Activated CD4-positive, alpha-beta T cell treated with anti-CD3 and anti-CD28 coated beads, Interleukin-2, amount 10 ng/mL, durations not matched to agents 7 days and 5 days (primary cell): ENCODE measurements at places on chromosomes 12 and 14. TPM values are rescaled to one million over a fixed set of nuclear protein-coding genes. Genes with fewer than 3 reads are reported as not detected.

DNA sequence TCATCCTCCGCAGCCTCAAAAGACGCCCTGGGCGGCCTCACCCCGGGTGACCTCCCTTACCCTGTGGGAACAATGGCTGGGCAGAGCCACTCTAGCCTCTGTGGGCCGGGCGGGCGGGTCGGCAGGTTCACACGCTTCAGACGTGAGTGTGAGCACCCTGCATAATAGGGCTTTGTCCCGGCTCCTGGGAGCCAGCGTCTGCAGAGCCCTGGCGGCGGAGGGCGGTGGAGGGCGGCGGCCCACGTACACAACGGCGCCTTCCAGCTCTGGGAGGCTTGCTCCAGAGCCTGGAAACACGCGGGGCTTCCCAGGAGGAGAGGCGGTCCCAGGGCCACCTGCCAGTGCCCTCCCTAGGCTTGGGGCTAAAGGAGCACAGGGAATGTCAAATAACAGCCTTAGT, 205.6 kb downstream of the BCL11B start:
- no peak for DNase-seq
- no peaks in the 10 kb centered on the region for H3K4me1 ChIP-seq
- no peaks in the 10 kb centered on the region for H3K36me3 ChIP-seq

CCDC60 gene
- not detected for total RNA-seq

KERA gene
- not detected for total RNA-seq

TTC7B gene
- total RNA-seq, result 2.9 TPM

DNA sequence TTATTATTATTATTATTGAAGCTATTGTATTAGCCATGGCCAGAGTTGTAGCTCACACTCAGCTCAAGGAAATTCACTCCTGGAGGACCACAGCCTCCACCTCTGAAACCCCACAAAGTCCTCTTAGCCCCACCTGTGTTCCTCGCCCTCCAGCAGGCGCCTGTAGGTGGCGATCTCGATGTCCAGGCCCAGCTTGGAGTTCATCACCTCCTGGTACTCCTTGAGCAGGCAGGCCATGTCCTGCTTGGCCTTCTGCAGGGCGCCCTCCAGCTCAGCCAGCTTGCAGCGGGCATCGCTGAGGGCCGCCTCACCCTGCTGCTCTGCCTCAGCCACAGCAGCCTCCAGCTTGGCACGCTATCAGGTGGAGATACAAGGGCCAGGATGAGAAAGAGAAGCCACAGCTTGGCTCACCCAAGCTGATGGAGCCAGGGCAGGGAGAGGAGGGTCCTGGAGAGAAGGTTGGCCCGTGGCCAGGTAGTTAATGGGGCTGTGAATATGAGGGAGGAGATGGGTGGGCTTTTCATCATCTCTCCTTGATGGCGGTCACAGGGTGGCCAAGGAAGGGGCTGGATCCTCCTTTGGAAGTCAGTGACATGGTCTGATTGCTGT, 5.1 kb downstream of the KRT85 start:
- peaks cover 20% of the 10 kb centered on the region for H3K4me1 ChIP-seq
- DNase-seq, result no peak
- H3K27me3 ChIP-seq, result peaks cover 4% of the 10 kb centered on the region
- no peak overlapping the region for H3K4me3 ChIP-seq
- no peak overlapping the region for H3K27ac ChIP-seq
- no peaks in the 10 kb centered on the region for H3K36me3 ChIP-seq

DNA sequence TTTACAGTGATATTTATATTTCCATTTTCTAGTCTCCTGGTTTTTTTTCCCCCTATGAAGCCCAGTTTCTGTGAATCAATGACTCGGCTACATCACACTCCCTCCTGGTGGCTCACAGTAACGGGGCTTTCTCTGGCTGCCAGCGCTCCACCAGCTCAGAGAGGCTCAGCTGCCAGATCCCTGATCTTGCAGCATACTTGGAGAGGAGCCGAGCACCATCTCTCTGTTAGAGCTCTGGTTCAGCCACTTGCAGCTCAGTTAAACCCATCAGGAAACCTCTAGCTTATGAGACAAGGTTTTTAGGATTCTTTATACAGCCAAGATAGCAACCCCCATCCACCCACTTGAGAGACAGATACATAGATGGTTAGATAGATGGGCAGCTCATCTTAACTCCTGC, 74.6 kb downstream of the CIT start:
- H3K4me3 ChIP-seq, result no peak overlapping the region
- no peak for DNase-seq
- no peaks in the 10 kb centered on the region for H3K4me1 ChIP-seq
- no peaks in the 10 kb centered on the region for H3K27me3 ChIP-seq

- no peaks in the 10 kb centered on the region for H3K36me3 ChIP-seq
- no peaks in the 10 kb centered on the region for H3K4me1 ChIP-seq
- H3K27me3 ChIP-seq, result no peaks in the 10 kb centered on the region
Measured at GRCh38 chr12:124677552-124678356, 110.3 kb upstream of the NCOR2 start.

GRCh38 chr12:92339198-92339821, 193.7 kb upstream of the BTG1 start:
- H3K27ac ChIP-seq, result no peak overlapping the region
- peaks cover 14% of the 10 kb centered on the region for H3K4me1 ChIP-seq
- no peak for DNase-seq
- H3K4me3 ChIP-seq, result no peak overlapping the region
- no peaks in the 10 kb centered on the region for H3K27me3 ChIP-seq
